ENCODE measurements at places on chromosomes 7 and 10.

GRCh38 chr7:70733090-70733489, 398.9 kb upstream of the GALNT17 start:
- DNase-seq, result no peak

DNA sequence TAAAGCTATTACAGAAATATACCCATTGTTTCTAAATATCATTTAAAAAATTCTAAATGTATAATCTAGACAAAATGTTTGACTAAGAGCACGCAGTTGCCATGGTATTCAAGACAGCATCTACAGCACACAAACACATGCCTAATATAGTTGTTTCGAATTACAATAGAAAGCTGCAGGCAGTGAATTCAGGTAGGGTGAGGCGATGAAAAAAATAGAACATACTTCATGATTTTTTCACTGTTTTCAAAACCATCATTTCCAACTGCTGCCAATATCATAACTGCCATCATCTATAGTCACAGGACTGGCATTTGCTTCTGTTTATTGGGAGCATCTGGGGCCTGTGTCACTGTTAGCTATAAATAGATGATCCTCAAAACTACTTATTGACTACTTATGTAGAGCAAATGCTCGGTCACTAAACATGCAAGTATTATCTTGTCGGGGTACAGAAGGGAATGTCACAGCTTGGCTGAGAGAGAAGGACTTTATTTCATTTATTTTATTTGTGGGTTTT, 34.4 kb upstream of the OTUD1 start:
- no peak for DNase-seq

DNA sequence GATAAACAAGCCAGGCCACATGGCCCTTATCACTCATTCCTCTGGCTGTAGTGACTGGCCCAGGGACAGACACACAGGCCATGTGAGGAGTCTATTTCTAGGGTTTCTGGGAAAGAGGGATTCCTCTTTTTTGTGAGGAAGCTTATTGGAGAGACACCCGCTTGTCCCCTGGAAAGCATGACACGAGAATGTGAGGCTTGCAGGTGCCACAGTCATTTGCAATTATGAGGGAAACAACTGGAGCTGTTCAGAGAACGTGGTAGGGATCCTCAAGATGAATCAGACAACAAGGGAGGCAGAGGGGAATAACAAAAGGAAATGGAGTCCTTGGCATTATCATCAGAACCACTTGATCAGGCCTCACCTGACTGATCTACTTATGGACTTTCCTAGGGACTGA, 64.5 kb downstream of the ADCYAP1R1 start:
- DNase-seq, result no peak

DNA sequence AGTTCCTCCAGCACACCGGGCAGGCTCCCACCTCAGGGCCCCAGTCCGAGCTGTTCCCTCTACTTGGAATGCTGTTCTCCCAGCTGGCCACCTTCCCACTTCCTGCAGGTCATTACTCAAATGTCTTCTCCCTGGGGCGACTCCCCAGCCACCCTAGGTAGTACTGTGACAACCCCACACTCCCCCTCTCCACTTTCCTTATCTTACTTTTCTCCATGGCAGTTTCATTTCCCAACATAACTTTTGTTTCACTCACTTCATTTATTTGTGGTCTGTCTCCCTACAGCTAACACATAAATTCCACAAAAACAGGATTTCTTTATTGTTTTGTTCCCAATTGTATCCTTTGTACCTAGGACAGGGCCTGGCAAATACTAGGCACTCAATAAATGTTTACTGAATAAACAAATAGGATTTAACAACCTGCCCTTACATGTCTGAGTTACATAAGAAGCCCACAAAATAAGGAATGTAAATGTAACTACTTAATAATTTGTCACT, 76.5 kb downstream of the JAZF1 start:
- no peak for DNase-seq

DNA sequence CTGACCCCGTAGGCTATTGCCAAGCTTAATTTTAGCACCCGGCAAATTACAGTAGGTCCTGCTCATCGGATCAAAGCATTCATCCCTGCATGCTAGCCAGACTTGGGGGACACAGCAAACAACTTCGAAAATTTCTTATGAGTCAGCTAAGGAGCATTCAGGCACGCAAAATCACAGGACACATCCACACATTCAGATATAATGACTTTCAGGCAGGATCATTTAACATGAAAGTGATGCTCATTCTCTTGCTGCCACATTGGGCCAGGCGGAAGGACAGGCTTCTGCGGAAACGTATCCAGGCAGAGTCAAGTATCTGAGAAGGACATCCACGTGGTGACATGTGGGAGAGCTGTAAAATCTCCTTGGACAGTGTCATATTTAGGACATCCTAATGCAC, 474.0 kb upstream of the NRP1 start:
- no peak for DNase-seq

DNA sequence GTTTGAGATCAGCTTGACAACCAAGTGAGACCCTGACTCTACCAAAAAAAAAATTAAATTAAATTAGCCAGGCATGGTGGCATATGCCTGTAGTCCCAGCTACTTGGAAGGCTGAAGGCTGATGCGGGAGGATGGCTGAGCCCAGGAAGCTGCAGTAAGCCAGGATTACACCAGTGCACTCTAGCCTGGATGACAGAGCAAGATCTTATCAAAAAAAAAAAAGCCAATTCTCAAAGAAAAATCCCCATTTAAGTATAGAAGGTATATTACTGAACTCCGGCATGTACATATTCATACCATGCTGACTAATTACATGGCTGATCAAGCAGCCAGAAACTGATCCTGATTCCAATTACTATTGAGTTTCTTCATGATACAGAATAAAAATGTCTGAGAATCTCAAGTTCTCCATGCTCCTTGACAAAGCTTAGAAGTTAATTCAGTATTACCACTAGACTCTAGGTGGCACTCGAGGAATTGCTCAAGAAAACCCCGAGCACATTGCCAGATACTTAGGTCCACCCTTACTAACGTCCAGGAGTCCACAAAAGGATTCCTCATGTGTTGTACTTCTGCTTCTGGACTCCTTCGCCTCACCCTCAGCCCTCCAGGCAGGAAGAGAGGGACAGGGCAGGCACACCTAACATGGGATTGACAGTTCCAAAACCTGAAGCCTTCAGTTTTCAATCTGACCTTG, 148.9 kb downstream of the PARD3 start:
- DNase-seq, result peak; percentile 36

GRCh38 chr10:1414893-1415292, 322.4 kb downstream of the ADARB2 start:
- DNase-seq, result no peak

DNA sequence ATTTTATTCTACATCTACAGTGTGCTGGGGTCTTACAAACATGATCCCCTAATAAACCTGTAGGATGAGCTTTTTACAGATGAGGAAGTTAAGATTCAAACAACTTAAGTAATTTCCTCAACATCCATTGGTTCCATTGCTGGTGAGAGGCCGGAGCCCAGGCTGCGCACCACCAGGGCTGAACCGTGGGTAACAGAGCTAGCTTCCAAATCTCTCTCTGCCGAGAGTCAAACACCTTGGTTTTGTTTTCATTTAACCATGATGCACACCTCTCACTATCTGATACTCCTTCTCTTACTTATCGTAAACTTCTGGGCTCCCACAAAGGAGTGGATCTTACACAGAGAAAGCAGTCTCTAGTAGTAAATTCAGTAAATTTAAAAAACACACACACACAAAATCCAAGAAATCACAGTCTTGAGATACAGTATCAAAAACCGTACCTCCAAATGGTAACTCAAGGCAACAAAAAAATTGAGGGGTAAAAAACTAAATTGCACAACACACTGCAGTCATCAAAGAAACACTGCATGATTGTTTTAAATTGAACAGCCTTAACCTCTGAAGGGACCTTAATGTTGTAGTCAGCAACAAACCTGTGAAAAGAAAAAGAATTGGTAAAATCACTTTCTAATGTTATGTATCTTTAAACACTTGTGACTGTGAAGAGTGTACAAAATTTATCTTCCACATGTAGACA, 20.5 kb downstream of the SGMS1 start:
- DNase-seq, result no peak

DNA sequence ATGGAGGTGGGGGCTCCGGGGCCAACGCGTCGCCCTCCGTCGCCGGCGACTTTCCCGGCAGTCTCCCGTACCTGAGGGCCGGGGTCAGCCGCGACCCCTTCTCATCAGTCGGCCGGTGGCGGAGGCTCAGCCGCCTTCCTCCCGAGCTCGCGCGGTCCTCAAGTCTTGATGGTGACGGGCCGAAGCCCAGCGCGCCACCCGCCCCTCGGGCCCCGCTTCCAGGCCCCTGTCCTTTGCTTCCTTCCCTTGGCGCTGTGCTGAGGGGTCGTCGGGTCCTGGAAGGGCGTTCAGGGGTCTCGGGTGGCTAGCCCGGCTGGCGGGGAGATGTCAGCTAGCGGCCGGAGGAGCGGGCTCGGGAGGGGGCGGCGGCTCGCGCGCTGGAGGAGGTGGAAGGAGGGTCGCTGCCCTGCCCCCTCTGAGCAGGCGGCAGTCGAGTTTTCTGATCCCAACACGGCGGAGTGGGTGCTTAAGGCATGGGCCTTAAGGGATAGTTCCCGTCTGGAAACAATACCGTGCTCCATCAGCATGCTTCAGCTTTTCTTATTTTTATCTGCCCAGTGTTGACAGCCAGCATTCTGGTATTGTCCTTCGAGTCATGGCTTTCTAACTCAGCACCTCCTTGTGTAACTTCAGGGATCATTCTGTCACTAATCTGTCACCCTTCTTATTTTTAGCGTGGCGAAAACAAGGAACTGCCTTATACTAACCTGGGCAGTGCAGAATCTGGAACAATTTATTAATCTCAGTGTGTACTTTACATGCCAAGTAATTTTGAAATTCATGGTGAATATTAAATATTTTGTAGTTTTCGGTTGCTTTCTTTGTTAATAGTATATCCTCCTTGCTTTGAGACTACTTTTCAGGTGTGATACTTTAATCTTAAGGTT, 748 bp downstream of the PHTF2 start:
- peak; percentile 13 for DNase-seq

GRCh38 chr10:64159910-64160872, 639.0 kb downstream of the REEP3 start:
- no peak for DNase-seq

DNA sequence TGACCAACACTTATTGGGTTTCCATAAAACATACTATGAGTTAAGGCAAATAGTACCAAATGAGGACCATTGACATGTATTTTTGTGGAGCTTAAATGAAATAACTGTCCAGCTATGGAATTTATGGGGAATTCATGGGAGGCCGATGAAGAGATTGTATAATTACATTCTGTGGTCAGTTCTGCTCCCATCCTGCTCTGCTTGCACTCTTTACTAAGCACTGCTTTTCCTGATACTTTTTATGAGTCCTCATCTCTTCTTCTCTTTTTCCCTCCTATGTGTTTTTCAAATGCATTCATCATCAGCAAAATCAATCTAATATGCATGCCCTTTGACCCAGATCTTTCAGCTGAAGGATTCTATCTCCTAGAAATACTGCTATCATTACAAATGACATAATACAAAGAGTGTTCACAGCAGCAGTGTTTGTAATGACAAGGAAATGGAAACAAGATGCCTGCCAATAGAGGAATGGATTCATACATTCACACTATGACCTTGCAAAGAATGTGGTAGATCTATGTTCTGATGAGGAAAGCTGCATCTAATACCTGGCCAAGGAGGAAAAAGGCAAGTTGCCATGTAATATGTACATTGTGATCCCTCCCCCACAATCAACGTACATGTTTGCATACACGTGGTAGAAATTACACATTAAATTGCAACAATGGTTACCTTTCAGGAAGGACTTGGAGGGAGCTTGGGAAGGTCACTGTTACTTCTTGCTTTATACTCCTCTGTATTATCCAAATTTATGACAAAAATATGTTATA, 73.9 kb downstream of the PCGF5 start:
- DNase-seq, result no peak

- DNase-seq, result no peak
Observed at GRCh38 chr10:15588151-15588550, 131.6 kb downstream of the ITGA8 start.

GRCh38 chr10:77873536-77874380, 52.8 kb downstream of the DLG5 start:
- DNase-seq, result no peak

GRCh38 chr10:119318411-119319160, 111.2 kb downstream of the GRK5 start:
- no peak for DNase-seq

- no peak for DNase-seq
Observed at GRCh38 chr10:69223028-69223342, 2.9 kb downstream of the HKDC1 start.

DNA sequence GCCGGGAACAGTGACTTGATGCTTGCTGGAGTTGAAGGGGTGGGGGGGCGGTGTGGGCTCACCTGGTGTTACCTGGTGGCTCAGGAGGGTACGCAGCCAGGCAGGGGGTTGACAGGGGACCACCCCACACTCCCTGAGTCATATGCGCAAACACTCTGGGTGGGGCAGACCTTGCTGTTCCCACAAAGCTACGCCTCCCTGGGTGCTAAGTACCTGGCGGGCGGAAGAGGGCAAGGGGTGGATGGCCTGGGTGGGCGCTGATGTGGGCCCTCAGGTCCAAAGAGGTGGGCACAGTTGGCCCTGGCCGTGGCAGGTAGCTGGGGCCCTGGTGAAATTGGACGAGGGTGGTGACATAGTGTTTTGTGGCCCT, 13.9 kb downstream of the STX1A start:
- no peak for DNase-seq

GRCh38 chr7:41571573-41571972, 131.3 kb downstream of the INHBA start:
- DNase-seq, result no peak

- DNase-seq, result no peak
Observed at GRCh38 chr7:50653126-50653864, 88.1 kb upstream of the DDC start.

DNA sequence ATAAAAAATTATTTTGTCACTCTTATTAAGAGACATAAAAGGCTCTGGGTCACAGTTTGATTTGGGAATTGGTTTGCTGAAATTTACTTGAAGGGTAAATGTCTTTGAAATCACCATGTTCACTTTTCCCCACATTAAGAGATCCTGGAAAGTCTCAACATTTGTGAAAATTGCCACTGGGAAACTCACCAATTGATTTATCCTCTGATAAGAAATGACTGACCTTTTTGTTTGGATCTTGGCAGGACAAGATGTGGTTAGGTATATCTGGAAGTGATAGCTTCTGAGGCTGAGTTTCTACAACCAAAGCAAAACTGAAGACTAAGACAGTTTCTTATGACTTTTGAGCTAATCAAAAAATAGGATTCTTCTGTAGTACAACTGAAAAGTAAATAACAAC, 107.1 kb upstream of the TMEM106B start:
- DNase-seq, result no peak

GRCh38 chr10:111207500-111207899, 130.7 kb downstream of the ADRA2A start:
- no peak for DNase-seq

Measured in midbrain (tissue), 1 donor.